ENCODE measurements at places on chromosomes 2 and 18. TPM values are rescaled to one million over a fixed set of nuclear protein-coding genes. Genes with fewer than 3 reads are reported as not detected.

GAREM1 gene
- 5.6 TPM for polyA plus RNA-seq

CCL20 gene
- not detected for polyA plus RNA-seq

SPATA3 gene
- not detected for polyA plus RNA-seq

RIT2 gene
- polyA plus RNA-seq = 15.9 TPM

ALPG gene
- not detected for polyA plus RNA-seq

KYNU gene
- not detected for polyA plus RNA-seq

CGREF1 gene
- polyA plus RNA-seq = 28.9 TPM

PARD6G gene
- not detected for polyA plus RNA-seq

PLEK gene
- polyA plus RNA-seq = 0.19 TPM

SERTAD2 gene
- 1.7 TPM for polyA plus RNA-seq

ZNF521 gene
- 4.3 TPM for polyA plus RNA-seq

ERICH2 gene
- polyA plus RNA-seq = 23.4 TPM

TRIM43 gene
- not detected for polyA plus RNA-seq
